ENCODE measurements at places on chromosomes 13 and 19.

GRCh38 chr13:101382701-101383100 lies 33.6 kb downstream of the NALCN start:
- DNase-seq, result no peak

GRCh38 chr13:28655561-28655960 lies 3.4 kb upstream of the POMP start:
- DNase-seq, result no peak

DNA sequence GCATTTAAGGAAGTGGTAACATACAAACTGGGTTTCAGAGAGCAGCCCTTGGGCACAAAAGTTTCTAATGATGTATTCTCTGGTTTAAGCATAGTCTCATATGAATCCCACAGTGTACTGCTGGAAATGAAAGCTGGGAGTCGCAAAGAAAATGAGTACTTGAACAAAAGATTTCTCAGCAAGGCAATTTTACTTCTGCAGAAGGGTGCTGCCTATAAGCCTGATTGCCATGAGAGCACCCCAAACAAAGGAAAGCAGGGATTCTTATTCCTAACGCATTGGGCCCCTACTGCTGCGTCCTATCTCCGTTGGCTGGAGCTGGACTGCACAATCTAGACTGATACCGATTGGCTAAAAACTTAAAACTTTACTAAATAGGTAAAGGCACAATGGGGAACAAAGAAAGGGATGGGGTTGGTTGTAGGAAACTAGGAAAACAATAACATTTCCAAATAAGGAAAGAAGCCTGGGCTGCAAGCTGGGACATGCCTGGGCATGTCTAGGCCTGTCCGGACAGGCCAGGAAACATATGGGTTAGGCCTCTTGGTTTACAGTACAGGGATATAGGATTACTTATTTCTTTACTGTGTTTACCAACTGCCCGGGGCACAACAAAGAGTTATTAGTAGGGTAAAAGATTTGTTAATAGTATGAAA lies 27.4 kb upstream of the VN1R4 start:
- DNase-seq, result no peak

- DNase-seq, result no peak
Observed at GRCh38 chr13:60727140-60727539, 330.1 kb downstream of the TDRD3 start.

DNA sequence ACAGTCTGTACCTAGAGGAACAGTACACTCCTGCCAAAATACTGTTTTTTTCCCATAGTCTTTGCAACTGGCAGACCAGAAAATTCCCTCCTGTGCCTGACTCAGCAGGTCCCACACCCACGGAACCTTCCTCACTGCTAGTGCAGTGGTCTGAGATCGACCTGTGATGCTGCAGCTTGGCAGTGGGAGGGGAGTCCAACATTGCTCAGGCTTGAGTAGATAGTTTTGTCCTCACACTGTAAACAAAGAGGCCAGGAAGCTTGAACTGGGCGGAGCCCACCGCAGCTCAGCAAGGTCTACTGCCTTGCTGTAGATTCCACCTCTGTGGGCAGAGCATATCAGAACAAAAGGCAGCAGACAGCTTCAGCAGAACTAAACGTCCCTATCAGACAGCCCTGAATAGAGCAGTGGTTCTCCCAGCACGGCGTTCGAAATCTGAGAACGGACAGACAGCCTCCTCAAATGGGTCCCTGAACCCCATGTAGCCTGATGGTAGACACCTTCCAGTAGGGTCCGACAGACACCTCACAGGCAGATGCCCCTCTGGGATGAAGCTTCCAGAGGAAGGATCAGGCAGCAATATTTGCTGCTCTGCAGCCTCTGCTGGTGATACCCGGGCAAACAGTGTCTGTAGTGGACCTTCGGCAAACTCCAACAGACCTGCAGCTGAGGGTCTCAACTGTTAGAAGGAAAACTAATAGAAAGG lies 92.7 kb downstream of the SUCLA2 start:
- no peak for DNase-seq

- no peak for DNase-seq
Observed at GRCh38 chr19:35657904-35658700, 8.2 kb upstream of the UPK1A start.

DNA sequence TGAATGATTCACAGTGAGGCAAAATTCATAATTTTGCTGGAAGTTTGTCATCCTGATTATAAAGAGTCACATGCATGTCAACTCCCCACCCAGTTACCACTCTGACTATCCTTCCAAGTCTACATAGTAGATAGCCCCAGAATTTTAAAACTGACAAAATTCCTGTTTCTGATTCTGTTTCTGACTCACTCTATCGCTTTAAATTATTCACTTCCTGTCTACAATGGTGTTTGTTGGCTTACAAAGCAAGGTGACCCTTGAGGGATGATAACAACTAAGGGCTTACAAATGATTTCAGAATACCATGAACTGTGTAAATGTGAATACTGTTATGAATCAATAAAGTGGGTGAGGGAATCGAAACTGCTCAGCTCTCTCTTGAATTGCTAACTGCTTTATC lies 98.7 kb upstream of the KL start:
- no peak for DNase-seq

GRCh38 chr19:28394725-28395124 lies 818.2 kb downstream of the UQCRFS1 start:
- no peak for DNase-seq

DNA sequence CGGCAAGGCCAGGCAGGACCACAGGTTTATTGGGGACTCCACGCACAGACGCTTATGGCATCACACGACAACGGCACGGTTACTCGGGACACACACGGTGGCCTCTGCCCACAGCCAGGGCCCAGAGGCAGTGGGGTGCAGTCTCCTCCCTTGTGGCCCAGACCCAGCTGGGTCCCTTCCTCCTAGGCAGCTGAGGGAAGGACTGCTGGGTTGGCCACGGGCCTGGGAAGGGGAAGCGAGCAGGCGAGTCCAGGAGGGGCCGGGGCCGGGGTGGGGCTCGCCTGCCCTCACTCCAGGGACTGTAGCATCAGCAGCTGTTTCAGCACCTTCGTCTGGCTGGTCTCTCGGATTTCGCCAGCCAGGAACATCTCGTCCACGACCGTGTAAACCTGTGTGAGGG lies 12.5 kb downstream of the AP2S1 start:
- DNase-seq, result no peak

- DNase-seq, result no peak
Observed at GRCh38 chr13:104196611-104197010, 1130.4 kb upstream of the SLC10A2 start.

- DNase-seq, result peak; percentile 82
Observed at GRCh38 chr19:50357178-50358100, 8.0 kb downstream of the NAPSA start.

GRCh38 chr13:94710065-94710781 lies 2.1 kb downstream of the SOX21 start:
- DNase-seq, result no peak

DNA sequence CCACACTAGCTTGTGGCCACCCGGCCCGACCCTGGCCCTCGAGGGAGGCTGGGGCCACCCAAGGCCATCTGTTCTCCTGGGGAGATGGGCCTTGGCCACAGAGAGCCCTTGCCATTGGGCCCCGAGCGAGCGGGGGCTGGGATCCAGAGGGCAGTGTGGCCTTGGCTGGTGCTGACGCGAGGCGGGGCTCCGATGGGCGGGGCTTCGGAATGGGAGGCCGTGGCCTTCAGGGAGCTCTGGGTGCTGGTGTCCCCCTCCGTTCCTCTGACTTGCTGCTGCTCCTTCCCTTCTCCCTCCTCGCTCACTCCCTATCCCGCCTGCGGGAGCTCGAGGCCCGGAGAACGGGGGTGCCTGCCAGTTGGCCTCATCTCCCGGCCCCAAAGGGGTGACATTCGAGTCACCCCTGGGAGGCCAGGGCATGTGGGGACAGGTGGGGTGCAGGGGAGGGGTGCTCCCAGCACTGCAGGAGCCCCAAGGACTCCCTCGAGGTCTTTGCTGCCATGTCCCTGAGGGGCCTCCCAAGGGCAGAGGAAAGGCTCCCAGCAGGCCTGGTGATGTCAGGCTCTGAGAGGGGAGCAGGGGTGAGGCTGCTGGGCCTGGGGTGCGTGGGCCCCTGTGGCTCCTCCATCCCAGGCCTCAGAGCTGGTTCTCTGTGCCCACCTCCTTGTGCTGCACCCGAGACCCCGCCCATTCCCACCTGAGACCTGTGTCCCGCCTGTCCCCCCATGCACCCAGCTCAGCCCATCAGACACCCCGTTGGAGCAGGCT lies 4.2 kb downstream of the NCLN start:
- DNase-seq, result no peak

- no peak for DNase-seq
Observed at GRCh38 chr13:103573446-103573845, 507.2 kb upstream of the SLC10A2 start.

DNA sequence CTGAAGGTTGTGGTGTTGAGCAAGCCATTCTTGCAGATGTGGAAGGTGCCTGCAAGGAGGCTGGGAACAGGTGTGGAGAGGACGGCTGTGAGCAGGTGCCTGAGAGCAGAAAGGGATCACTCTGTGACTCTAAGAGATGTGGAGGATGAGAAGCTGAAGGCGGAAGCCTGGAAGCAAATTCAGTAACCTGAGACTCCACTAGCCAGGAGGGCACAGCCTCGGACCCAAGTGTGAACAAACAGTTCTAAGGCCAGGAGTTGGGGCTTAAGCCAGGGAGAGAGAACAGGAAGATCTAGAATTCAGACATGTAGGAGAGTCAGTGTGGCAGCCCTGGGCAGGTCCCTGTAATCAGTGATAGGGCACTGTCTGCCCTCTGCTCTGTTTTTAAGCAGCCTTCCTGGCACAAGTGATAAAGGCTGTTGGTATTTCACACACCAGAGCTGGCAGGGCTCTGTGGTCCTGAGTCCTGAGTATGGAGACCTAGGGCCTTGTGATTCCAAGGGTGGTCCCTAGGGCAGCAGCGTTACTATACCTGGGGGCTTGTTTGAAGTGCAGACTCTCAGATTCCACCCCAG lies 131.3 kb downstream of the SLC7A1 start:
- DNase-seq, result no peak

DNA sequence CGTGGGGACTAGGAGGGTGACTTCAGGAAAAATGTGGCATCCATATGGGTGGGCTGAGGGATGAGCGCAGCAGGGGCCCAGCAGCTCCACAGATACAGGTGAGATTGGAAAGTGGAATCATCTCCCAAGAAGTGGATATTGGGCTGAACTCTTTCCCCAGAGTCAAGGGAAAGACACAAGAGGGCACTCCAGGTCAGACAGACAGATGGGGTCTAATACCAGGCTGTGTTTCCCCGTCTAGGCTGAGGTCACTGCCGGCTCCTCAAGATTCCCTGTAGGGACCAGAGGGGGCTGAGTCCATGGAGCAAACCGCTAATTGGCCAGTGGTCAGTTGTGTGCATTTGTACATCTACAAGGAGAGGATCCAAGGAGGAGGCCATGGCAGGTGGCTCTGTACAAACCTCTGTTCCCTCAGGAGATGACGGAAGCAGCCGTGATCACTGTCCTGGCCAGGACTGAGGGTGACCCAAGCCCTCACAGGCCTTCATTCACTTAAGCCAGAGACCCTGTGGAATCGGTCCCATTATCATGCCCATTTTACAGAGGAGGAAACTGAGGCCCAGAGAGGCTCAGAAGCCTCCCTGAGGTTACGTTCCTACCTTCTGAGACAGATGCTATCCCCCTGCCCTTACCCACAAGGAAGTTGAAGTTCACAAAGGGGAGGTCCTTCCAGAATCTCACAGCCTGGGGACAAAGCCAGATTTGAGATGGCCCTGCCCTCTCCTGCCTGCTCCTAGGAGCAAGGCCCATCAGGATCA lies 14.9 kb upstream of the IGLON5 start:
- DNase-seq, result no peak

- no peak for DNase-seq
Observed at GRCh38 chr13:42875475-42876269, 94.3 kb downstream of the FAM216B start.

- no peak for DNase-seq
Observed at GRCh38 chr13:44399074-44399473, 25.4 kb downstream of the SERP2 start.

GRCh38 chr13:34611671-34612070 lies 330.4 kb upstream of the NBEA start:
- DNase-seq, result no peak

GRCh38 chr19:416416-416815 lies 7.5 kb upstream of the C2CD4C start:
- no peak for DNase-seq

GRCh38 chr13:112648966-112649690 lies 40.7 kb upstream of the ATP11A start:
- DNase-seq, result no peak

- no peak for DNase-seq
Observed at GRCh38 chr13:95356916-95357315, 55.7 kb upstream of the ABCC4 start.

- DNase-seq, result no peak
Observed at GRCh38 chr19:18795540-18795939, 4.4 kb upstream of the COMP start.

- no peak for DNase-seq
Observed at GRCh38 chr13:22017226-22017625, 346.4 kb downstream of the FGF9 start.

GRCh38 chr13:102677122-102677521 lies 17.7 kb downstream of the METTL21C start:
- DNase-seq, result no peak

DNA sequence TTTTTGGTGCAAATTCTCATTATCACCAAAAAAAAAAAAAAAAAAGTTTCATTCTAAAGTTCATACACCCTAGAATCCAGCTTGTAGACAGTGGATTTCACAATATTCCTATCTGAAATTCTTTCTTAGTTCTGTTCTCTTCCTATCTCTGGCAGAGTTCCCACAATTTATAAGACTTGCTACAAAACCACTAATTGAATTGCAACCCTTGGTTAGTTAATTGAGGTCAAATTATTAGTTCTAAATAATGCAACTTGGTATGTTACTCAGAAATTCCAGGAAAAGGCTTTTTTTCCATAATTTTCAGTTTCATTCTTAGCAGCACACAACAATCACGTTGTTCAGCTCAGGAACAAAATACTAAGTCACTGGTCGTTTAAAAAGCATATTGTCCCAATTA lies 58.5 kb downstream of the SPATA13 start:
- no peak for DNase-seq

GRCh38 chr19:51365211-51365964 lies 800 bp downstream of the ETFB start:
- no peak for DNase-seq

DNA sequence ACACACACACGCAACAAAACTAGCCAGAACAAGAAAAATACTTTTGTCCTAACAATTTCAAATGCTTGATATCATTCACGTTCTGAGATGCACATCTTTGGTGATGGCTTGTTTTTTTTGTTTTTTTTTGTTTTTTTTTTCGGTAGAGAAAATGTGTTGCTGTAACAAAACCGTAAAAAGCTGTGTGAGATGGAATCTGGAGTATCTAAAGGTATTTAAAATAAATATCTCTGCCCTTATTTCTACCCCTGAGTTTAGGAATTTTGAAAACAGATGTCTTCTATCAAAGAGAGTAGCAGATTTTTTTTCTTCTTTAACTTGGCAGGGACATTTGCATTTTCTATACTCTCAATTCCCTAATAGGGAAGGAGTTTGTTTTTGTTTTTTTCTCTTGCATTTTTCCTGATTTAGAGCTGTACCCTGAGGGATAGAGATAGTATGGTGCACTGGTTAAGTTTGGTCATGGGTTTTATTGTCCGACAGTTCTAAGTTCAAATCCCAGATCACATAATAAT lies 446.6 kb downstream of the KLF5 start:
- DNase-seq, result no peak

Measured in effector CD4-positive, alpha-beta T cell (primary cell).